ENCODE measurements at places on chromosomes 6 and 20. TPM values are rescaled to one million over a fixed set of nuclear protein-coding genes. Genes with fewer than 3 reads are reported as not detected.

SLC17A3 gene
- total RNA-seq, result not detected

WFDC12 gene
- not detected for total RNA-seq

RAD21L1 gene
- total RNA-seq, result not detected

BCAS4 gene
- 1.0 TPM for total RNA-seq

All from tongue (tissue), 3 donors.